ENCODE measurements at places on chromosomes 6 and 20.

GRCh38 chr20:57509665-57510237 is 15.2 kb downstream of the CTCFL start:
- DNase-seq, result no peak

DNA sequence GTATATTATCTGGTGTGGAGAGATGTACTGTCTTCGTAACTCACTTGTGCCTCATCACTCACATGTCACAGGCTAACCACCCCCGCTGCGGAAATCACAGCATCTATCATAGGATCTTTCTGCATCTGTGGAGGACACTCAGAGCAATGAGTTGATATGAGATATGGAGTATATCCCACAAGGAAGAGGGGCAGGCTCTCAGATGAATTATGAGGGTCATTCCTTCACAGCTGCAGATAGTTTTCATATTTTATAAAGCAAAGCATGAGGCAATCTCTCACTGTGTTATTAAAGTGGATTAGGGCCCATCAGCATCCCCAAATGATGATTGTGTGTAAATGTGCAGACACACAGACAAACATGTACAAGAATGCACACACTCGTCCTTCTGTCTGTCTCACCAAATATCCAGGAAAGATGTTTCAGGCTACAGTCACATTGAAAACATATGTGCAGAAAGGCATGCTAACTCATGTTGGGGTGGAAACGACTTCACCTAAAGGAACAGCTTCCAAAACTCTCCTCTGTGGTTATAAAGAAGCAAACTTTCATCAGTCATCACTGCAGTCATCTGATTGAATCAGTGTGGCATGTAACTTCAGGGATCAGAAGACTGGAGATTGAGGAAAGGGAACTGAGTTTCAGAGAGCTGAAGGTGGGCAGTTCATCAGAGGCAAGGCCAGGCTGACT is 164.7 kb downstream of the FOXC1 start:
- DNase-seq, result no peak

- no peak for DNase-seq
Measured at GRCh38 chr6:37801605-37801940, 18.0 kb upstream of the ZFAND3 start.

- no peak for DNase-seq
Measured at GRCh38 chr6:140124498-140124897, 750.0 kb upstream of the CITED2 start.

DNA sequence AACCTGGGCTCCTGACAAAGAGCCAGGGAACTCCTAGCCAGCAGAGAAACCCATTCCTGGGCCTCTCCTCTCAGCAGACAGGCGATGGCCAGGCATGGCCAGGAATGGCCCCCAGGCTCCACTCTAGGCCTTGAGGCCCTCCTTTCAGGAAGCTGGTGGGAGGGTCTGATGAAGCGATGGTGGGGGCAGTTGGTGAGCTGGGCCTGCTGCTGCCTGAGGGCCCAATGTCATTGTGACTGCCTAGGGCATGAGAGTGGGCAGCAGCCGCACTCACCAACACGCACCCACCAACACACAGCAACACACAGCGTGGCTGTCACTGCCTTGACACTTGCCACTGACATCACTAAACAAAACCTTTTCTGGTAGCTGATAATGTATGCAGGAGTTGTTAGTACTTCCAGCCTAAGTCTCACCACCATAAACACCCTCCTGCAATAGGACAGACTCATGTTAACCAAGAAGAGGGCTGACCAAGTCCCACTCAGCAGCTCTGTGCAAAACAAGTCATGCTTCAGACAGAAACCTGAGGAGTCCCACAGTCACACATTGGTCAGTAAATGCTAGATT is 69.3 kb downstream of the ABHD12 start:
- no peak for DNase-seq

DNA sequence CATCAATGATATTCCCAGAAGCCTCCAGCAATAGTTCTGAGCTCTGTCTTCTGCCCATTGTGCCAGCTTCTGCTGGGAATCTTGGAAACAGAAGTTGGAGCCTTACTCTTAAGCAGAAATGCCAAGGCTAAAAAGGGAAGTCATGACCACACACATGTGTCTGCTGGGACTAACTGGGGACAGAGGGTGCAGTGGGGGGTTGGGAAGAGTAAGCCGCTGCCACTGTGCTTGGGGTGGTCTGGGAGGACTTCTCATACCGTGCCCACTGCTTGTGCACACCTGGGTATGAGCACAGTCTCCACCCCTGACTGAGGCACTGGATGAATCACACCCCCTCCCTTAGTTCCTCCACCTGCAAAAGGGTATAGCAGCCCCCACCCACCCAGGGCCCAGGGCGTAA is 90.7 kb downstream of the CDC5L start:
- DNase-seq, result no peak

- DNase-seq, result no peak
Measured at GRCh38 chr6:167140589-167141474, 16.9 kb downstream of the GPR31 start.

DNA sequence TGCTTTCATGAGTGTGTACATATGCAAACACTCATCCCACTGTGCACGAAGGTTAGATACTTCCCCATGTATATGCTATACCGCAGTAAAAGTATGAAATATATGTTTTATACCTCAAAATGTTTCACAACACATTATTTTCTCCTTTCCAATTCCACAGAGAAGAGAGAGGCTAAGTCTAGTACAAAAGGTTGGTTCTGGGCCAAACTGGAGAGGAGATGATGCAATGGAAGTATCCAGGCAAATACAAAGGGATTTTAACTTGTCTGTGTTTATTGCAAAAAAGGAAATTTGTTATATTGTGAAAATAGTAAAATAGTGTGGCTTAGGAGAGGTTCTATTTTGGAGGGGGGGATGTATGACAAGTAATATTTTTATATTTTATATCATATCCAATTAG is 112.6 kb downstream of the PLCB1 start:
- DNase-seq, result peak; percentile 35

DNA sequence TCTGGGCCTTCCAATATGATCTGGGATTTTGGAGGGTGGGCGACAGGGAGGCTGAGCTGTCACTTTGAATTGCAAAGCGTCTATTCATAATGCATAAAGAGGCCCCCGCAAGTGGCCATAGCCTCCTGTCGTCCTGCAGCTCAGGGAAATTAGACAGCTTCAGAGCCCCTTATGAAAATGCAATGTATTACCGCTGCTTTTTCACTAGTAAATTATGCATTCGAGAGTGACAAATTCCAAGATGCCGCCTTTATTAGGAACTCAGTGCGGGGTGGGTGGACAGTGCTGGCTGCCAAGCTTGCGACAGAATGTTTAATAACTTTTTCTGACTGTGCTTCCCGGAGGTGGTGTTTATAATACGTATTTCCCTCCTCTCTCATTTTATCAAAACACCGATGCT is 168.5 kb downstream of the DHX35 start:
- DNase-seq, result no peak

Measured in astrocyte (in vitro differentiated cells and primary cell).